AG20443 (cell line): ENCODE measurements at places on chromosomes 6 and 20.

- DNase-seq: peak; percentile 91
These were observed 5.5 kb upstream of the NTSR1 start for GRCh38 chr20:62702895-62703852.

DNA sequence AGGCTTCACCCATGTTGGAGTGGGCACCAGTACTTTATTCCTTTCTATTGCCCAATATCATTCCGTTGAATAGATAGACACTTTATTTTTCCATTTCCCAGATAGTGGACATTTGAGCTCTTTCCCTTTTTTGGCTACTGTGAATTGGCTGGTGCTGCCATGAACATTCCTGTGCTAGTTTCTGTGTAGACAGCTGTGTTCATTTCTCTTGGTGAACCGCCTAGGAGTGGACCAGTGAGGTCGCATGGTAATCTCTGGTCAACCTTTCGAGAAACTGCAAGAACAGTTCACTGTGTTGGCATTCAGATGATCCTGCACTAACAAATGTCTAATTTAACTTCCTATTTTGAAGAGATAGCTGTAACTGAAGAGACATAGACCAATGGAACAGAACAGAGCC, 58.6 kb downstream of the RAMACL start:
- DNase-seq: no peak

DNA sequence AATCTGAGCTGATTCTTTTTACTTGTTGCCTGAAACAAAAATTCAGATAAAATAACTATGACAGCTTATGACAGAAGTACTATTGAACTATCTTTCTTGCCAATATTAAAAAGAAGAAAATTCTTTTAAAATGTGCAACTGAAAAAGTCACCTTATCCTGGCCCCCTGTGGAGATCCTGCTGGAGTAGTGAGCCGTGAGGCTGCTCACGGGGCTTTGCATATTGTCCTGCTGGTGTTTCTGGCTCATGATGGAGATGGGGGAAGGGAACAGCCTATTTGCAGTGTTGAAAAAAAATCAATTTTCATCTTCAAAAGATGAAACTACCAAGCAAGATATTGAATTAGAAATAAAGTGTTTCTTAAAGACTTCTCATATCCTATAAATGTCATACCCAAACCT, 216.0 kb downstream of the SAMD5 start:
- no peak for DNase-seq

GRCh38 chr6:135955099-135955498, 103.6 kb downstream of the PDE7B start:
- DNase-seq: no peak

DNA sequence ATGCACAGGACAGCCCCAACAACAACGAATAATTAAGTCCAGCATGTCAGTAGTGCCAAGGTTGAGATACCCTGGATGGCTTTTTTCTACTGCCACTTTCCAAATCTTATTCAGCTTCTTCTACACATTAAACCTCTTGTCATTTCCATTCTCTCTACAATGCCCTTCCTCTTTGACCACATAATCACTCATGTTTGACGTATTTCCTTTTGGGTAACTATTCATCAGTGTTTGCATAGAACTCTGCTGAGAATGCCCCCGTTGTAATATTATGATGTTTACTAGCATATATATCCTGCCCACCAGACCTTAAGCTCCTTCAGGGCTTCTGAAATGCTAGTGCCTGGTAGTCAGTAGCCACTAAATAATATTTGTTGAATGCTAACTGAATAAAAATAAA, 515.3 kb upstream of the RNF217 start:
- no peak for DNase-seq

DNA sequence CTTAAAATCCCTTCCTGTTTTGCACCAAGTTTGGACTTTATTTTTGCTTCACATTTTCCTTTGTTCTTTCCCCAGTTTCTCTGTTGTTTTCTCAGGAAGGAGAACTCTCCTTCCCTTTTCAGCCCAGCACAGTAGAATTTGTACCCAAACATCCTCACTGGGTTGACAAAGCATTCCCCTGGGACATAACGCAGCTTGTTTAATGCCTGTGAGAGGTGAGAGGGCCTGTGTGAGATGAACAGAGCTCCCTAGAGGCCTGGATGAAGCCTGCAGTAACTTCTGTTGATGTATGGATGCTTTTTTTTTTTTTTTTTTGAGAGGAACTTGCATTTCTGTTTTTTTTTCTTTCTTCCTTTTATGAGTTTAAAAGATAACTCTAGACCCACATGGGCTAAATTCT, 104.9 kb upstream of the SLC22A23 start:
- no peak for DNase-seq

- DNase-seq: no peak
These were observed 259.3 kb upstream of the RIN2 start for GRCh38 chr20:19498756-19499155.

DNA sequence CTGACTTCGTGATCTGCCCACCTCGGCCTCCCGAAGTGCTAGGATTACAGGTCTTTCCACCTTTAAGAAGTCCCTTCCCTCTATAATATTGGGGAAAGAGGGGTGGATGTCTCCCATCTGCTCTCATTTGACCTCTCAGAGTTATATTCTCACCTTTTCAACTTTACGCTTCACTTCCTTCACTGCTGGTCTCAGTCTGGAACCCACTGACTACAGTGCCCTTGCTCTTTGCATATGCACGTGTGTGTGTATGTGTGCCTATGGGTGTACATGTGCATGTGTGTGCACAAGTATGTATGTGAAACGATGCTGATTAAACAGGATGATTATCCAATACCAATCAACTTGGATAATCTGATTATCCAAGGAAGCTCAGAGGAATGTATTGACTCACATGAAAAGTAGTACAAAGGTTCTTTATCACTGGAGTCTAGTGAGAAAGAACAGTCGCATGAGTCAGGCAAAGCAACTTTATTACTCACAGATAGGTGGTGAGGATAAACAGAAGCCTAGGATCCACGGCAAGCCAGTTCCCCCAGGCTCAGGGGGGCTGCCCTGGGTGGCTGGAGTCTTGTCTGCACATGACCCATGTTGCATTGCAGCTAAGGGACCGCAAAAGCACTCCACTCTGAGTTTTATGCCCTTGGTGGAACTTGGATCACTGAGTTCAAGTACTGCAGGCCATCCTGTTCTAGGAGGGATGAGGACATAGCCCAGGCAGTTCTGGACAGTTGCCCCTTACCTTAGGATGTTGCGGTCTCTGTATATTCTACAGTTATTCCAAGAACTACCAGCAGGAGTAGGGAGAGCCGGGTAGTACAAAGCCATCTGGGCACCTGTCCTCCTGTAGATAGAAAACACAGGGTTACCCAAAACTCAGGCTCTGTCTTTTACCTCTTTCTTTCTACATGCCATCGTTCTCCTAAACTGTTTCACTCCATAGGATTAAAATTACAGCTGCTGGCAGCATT, 50.9 kb downstream of the SNRNP48 start:
- peak; percentile 62 for DNase-seq

DNA sequence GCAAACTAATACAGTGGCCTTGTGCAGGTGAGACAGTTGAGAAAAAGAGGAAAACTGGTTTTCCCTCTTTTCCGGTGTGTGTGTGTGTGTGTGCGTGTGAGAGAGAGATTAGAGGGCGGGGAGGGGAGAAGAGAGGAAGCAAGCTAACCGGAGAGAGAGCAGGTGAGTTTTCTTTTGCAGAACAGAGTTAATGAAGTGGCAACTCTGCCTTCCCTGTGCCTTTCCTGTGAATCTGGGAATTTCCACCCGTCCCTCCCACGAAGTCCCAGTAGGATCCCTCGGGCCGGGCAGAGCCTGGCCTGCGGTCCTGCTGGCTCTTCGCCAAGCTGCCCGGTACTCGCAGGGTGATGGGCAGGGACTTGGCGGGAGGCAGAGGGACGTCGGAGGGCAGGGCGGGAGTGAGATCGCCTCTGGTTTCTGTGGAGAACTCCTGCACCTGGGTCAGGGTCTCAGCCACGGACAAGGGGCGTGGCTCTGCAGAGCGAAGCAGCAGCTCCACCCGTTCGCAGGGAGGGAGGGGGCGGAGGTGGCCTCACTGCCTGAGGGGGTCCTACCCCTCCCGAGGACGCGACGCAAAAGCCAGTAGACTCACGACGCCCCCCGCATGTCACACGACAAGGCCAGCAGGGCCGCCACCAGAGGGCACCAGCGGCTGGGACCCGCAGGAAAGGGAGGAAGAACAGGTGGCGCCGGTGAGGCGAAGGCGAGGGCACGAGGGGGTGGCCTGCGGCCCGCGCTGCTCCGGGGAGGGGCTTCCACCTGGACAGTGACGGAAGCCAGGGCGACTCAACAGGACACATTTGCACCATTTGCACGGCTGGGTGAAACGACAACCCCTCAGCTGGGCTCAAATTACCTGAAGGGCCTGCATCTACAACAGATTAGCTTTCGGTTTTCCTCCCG, 51.2 kb upstream of the RNF182 start:
- DNase-seq: peak; percentile 74

GRCh38 chr20:19710336-19711120, 47.5 kb upstream of the RIN2 start:
- no peak for DNase-seq

GRCh38 chr6:112800916-112801315, 453.8 kb downstream of the RFPL4B start:
- DNase-seq: no peak

- DNase-seq: peak; percentile 43
These were observed 170.2 kb upstream of the ZNF217 start for GRCh38 chr20:53763707-53764414.

DNA sequence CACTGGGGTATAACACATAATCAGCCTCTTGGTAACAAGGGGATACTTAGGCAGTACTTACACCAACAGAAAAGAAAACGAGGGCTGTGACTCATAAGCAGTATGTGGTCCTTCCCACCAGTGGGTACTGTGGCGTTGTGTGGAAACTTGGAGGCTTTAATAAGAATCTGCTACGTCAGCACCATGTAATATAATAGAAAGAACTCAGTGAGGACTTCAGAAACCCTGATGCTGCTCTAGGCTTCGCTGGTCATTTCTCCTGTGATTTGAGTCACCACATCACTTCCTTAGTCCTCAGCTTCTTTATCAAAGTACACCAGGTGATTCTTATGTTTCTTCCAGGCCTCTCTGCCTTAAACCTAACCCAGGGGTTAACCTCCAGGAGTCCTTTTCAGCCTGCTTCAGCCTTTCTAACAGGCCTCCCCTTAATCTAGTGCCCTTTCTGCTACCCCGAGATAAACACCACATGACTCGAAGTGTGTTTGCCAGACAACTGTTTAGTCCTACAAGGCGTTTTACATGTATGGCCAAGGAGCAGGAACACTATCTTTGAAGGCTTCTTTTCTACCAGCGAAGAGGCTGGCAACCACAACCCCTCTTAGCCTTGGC, 68.5 kb downstream of the FYN start:
- peak; percentile 54 for DNase-seq

DNA sequence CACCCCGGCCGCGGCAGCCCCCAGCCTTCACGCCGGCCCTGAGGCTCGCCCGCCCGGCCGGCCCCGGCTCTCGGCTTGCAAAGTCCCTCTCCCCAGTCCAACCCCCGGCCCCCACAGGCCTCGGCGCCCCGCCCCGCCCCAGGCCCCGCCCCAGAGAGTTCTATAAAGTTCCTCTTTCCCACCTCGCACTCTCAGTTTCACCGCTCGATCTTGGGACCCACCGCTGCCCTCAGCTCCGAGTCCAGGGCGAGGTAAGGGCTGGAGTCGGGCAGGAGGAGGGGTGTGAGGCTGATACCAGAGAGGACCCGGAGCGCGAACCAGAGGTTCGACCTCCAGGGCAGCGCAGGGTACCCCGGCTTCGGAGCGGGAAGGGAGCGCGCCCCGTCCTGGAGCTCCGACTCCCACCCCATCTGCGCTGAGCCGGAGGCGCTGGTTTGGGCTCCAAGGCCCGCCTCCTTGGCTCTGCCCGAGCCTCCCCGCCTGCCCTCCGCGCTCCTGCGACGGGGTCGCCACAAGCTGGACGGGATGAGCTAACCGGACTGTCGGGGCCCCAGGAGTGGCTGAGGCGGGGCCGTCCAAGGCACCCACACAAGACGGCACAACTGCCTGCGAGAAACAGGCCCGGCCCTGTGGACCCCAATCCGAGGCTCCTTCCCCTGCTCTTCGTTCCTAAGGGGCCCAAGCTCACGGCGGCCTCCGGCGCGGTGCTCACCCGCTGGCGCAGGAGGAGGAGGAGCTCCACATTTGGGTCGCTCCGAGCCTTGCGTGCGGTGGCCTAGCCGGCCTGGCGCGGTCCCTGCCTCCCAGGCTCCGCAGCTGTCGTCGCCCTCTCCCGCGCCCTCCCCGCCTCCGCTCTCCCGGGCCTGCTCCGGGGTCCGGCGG, at the start of gene IRF4:
Gene IRF4 (plus strand): TSS at position 194 of the 882 bp plus-strand sequence. CDS start 1,401 bp downstream, outside the sequence.
- DNase-seq: no peak

GRCh38 chr6:31713991-31714684, 1.0 kb upstream of the LY6G6D start:
- no peak for DNase-seq

DNA sequence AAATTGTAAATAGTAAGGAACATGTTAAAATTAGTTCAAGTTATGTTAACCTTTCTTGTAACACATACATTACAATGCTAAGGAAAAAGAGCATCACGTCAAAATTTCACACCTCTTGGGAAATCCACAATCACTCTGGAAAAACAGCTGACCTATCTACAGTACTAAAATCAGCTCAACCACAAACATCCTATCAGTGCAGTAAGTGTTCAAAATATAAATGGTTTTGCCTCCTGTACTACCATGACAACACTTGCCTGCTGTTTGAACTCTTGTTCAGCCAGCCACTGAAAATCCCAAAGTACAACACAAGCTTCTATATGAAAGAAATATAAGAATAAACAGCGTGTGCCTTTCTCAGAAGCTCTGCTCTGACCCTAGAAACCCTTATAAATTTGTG, 83.5 kb upstream of the PLN start:
- DNase-seq: no peak

DNA sequence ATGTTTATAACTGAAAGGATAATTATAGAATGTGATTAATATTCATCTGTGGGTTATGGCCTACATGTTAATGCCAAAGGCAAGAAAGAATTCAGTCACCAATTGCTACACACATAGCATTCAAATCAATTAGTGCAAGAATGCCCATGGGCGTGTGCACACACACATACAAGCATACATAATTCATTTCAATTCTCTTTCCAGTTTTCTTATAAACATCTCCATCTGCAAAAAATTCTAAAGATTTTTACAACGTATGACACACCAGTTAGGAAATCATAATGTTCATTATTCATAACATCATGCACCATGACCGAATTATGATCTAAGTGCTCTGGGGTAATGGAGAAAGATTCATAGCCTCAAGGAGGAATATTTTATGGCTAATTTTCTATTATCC, 111.0 kb upstream of the ADTRP start:
- DNase-seq: no peak
